ENCODE measurements at places on chromosomes 3 and 15. TPM values are rescaled to one million over a fixed set of nuclear protein-coding genes. Genes with fewer than 3 reads are reported as not detected.

Gene CAMK2N2
- not detected for total RNA-seq

Gene VEPH1
- total RNA-seq, result 130 TPM

Gene GOLGA8G
- not detected for total RNA-seq

Gene PAQR5
- total RNA-seq, result 2.7 TPM

Gene MPI
- 61.4 TPM for total RNA-seq

Gene SLC51A
- total RNA-seq, result not detected

Gene SLC38A3
- 0.36 TPM for total RNA-seq

Gene SLC12A8
- total RNA-seq, result 2.2 TPM

Gene MCCC1
- 18.3 TPM for total RNA-seq

Gene CIP2A
- total RNA-seq, result 31.7 TPM

Gene ATP13A5
- total RNA-seq, result not detected

Gene MED12L
- 0.28 TPM for total RNA-seq

GRCh38 chr3:136728473-136728872 lies 23.7 kb downstream of the STAG1 start:
- no peak for DNase-seq

DNA sequence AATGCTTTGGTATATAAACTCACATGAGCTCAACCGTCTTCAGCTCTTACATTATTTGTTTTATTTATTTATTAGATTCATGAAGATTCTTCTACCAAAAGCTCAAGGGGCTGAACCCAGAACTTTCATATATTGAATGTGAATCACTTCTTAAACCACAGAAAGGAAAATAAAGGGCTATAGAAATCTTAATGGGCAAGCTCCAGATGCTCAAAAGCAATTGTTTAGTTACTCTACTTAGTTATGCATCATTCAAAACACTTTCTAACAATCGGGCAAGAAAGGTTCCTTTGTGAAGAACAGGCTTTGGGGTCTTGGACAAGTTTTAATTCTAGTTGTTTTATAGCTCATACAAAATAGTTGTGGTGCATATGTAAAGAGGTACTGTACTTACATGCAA lies 380.2 kb downstream of the TIGIT start:
- peak; percentile 70 for DNase-seq

DNA sequence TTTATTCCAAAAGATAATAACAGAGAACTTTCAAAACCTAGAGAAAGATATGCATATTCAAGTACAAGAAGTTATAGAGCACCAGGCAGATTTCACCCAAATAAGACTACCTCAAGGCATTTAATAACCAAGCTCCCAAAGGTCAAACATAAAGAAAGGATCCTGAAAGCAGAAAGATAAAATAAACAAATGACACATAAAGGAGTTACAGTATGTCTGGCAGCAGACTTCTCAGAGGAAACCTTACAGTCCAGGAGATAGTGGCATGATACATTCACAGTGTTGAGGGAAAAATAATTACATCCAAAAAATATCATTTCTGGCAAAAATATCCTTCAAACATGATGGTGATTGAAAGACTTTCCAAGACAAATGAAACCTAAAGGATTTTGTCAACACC lies 185.8 kb upstream of the POU1F1 start:
- no peak for DNase-seq

DNA sequence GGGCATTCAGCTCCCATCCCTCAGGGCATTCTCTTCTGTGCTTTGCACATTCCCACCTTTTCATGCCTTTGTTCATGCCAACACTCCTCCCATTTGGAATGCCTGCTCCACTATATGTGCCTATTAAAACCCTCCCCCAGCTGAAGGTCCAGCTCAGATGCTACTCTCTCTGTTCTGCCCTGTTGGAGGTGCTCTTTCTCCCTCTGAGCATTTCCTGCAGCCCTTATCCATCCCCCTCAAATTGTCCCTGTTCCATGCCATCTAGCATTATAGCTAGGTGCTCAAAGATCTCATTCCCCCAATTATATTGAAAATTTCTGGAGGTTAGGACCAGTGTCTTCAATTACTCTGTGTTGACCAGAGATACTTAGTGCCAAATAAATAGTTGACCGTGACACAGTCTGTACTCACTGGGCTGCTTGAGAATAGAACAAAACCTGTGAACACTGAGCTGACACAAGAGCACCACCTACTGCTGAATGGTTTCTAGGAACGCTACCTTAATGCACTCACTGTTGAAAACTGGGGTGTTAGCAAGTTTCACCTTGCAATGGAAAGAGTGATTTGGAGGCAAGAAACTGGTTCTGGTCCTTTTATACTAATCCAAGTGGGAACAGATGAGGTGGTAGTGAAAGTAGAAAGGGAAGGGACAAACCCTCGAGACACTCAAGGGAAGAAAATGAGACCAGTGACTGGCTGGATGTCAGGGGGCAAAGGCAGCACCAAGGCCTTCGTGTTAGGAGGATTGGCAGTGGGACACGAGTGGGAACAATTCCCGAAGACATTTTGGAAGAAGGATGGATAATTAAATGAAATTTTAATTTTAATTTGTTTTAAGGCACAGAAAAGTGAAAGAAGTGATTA lies 289.8 kb upstream of the ROPN1 start:
- DNase-seq, result peak; percentile 55

DNA sequence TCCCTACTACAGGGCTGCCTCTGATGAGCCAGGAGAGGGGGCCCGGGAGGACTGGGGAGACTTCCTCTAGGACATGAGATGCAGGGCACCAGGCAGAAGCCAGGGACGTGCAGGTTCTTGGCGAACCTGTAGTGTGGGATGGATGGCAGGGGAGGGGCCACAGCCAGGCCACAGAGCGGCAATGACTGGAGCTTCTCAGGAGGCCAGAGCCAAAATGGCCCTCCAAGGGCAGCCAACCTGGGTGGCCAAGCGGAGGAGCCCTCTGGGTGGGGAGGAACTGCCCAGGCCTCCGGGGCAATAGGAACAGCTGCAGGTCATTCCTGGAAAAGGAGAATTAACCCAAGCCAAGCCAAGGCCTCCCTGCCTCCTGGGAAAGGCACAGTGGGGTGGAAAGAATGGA lies 224.5 kb downstream of the XXYLT1 start:
- no peak for DNase-seq

GRCh38 chr15:57263520-57263919 lies 112.8 kb upstream of the CGNL1 start:
- no peak for DNase-seq

DNA sequence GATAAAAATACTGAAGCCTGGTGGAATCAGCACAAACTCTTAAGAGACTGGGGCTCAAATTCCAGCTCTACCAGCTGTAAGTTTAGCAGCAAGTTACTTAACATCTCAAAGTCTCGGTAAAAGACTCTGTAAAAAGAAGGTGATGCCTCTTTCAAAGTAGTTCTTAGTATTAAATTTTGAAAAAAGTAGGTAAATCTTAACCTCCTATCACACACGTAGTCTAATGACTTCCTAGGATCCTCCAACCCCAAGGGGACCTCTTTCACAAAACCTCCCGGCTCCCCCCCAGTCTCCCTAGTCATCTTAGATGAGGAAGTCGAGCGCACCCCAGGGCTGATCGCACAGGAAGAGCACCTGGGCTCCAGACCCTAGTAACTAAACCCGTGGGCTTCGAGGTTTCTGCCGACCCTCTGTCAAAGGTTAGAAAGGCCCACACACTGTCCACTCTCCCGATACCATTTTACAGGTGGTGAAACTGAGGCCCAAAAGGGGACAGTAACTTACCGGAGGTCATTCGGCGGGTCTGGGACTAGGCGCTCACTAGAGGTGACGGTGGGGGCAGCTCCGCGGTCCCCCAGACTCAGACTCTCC lies 427 bp downstream of the MBD4 start:
- no peak for DNase-seq

DNA sequence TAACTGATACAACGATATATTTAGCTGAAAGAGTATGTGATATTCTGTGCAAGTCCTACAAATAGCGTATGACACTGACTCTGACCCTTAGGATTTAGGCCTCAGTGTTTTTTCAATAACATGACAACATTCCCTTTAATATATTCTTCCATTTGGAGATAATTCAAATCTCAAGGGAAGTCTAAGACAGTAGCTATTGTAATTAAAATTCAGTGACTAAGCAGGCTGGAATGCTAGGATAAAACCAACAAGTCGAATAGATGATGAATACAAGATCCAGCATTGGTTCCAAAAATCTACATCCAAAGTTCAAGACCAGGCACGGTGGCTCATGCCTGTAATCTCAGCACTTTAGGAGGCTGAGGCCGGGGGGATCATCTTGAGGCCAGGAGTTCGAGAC lies 56.2 kb downstream of the QTRT2 start:
- DNase-seq, result no peak

DNA sequence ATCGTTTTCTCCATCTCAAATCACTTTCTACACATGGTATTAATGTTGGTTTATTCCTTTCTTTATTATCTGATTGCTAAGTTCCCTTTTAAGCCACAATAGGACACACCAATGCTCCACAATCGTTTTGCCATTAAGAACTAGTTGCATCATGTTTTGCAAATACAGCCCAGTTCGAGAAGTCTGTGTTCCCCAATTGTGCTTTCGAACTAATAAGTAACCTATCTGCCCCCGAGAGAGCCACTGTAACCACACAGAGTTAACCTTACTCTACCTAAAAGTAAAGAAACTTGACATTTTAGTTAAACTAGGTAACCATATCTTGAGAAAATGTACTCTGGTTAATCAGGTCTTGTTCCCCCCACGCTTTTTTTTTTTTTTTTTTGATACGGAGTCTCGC lies 39.1 kb downstream of the MAGI1 start:
- DNase-seq, result no peak

- DNase-seq, result peak; percentile 80
Observed at GRCh38 chr3:168801794-168802193, 706.1 kb upstream of the GOLIM4 start.

GRCh38 chr3:141076797-141077571 lies 25.8 kb downstream of the SPSB4 start:
- peak; percentile 52 for DNase-seq

DNA sequence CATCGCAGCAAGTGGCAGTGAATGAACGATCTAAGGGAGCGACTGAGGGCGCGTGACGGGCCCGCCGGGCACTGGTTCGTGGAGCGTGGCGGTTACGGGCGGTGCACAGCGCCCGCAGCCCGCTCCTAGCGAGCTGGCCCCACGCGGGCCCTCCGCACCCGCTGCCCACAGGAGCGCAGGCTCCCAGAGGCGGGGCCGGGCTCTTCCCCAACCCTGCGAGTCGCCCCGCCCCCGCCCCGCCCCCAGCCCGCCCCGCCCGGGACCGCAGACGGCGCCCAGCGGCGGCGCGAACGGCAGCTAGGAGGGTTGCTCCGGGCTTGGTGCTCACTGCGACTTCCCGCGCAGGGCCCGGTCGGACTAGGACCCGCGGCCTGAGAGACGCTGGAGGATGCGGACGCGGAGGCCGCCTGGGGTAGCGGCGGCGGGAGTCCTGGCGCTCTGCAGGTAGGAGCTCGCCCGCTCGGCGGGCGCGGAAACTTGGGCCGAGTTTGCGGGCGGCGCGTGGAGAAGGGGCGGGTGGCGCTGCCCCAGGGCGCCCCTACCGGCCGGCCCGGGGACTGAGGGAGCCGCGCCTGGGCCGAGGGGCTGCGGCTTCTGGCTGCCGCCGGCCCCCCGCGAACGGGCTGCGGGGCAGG lies at the start of gene C15orf39:
TSS of gene C15orf39 (plus strand) at position 267 of the 635 bp plus-strand sequence. CDS start 4,167 bp downstream, outside the sequence.
- peak; percentile 52 for DNase-seq

- no peak for DNase-seq
Observed at GRCh38 chr3:115982108-115982507, 358.8 kb downstream of the GAP43 start.

- DNase-seq, result no peak
Observed at GRCh38 chr15:29014493-29014892, 128.7 kb downstream of the APBA2 start.

DNA sequence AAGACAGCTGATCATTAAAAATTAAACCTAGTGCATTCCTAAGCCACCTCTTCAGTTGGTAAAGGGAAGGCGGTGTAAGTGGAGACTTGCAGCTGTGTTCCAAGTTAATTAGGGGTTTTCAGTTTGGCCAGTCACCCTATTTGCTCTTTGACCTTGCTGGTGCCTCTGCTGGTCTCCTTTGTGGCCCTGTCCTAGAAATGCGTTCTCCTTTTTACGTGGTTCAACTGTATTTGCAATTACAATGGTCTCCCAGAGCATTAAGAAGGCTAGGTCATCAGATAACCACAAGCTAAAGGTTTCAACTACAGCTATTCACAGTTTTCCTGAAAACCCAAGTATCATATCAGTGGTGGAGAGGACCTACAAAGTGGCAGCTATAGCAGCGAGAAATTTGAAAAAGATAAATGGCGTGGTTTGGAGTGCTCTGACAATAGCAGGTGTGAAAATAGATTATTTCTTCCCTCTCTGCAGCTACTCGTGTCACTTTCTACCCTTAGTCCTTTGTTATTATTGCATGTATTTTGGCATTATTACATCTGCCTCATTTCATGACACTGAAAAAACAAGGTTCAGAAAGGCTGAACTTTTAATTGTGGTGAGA lies 203.5 kb upstream of the TBC1D5 start:
- no peak for DNase-seq

DNA sequence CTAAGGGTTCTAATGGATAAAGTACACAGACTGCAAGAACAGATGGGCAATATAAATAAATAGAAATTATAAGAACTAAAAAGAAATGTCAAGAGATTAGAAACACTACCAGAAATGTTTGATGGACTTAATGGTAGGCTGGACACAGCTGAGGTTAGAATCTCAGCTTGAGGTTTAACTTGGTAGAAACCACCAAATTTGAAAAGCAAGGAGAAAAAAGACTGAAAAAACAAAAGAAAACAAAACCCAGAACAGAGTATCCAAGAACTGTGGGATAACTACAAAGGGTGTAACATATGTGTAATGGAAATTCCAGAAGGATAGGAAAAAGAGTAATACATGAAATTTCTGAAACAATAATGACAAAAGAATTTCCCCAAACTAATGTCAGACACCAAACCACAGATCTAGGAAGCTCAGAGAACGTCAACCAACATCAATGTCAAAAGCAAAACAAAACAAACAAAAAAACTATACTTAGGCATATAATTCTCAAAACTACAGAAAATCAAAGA lies 35.0 kb downstream of the RFX7 start:
- peak; percentile 23 for DNase-seq

GRCh38 chr3:68088216-68088615 lies 433.8 kb upstream of the SUCLG2 start:
- no peak for DNase-seq

GRCh38 chr3:174662653-174663052 lies 196.5 kb upstream of the NAALADL2 start:
- DNase-seq, result no peak

- peak; percentile 30 for DNase-seq
Observed at GRCh38 chr3:48222616-48223513, at the start of gene CAMP. TSS of gene CAMP (plus strand) at chr3:48223495. CDS start at chr3:48223512, 17 bp downstream.

DNA sequence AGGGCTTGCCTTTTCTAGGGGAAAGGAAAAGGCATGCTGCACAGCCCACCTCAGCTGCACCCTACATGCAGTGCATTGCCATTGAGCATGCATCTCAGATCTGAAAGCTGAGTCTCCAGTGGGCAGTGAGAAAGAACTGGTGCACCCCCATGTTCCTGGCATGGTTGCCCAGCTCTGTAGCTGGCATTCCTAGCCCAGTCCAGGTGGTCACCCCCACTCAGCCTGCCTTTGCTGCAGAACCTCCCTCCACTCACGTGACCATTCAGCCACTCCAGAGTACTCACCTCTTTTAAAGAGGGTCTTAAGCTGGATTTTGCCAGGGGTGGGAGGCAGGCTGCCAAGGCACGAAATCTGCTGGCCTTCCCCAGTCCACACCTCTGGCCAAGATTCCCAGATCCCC lies 208.6 kb upstream of the TOPAZ1 start:
- DNase-seq, result no peak
